ENCODE measurements at places on chromosomes 2 and 18.

- no peak for DNase-seq
Measured at GRCh38 chr18:74248595-74248994, 43.2 kb downstream of the CYB5A start.

DNA sequence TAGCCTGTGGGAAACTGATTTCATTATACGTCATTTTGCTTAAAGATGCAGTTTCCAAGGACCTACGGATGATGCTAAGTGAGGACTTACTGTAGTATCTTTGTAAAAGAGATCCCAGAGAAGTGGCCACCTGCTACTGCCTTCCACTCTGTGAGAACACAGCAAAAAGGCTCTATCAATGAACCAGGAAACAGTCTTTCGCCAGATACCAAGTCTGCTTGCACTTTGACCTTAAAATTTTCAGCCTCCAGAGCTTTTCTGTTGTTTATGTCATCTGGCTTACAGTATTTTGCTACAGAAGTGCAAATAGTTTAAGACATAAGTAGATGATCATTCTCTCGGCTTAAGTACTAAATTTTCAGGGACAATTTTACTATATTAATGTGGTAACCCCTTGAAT is 847.9 kb upstream of the CHAC2 start:
- no peak for DNase-seq

DNA sequence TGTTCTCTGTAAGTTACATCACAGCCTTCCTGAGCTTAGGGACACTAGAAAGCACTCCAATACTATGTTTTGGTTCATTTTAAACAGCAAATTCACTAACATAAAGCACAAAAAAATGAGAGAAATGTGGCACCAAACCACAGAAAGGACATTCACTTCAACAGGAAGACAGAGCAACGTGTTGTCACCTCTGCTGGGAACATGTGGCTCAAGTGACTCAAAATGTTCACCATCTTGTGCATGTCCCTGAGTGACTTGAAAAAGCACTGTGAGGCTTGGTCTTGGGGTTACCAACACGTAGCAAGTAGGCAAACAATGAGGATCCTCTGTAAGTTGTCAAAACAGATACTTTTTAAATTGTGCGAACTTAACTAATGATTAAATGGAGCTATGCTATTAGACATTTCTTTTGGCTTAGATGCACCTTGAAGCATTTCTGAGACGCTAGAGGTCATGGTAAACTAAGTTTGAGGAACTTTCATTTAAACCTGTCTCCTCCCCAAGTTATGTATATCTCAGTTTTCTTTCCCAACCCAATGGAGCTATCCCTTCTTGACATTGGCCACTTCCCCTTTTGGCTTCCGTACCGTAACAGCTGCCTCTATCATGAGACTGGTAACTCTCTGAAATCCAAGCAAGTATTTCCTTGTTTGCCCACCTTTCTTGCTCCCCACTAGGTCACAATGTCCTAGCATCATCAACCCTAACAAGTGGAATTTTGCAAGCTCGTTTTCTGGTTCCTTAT is 14.0 kb upstream of the ST6GAL2 start:
- DNase-seq = no peak

GRCh38 chr2:120669121-120669952 is 66.3 kb upstream of the GLI2 start:
- no peak for DNase-seq

- no peak for DNase-seq
Measured at GRCh38 chr2:210199854-210200253, 25.4 kb downstream of the ACADL start.

- DNase-seq = no peak
Measured at GRCh38 chr18:11114653-11115052, 34.7 kb downstream of the PIEZO2 start.

DNA sequence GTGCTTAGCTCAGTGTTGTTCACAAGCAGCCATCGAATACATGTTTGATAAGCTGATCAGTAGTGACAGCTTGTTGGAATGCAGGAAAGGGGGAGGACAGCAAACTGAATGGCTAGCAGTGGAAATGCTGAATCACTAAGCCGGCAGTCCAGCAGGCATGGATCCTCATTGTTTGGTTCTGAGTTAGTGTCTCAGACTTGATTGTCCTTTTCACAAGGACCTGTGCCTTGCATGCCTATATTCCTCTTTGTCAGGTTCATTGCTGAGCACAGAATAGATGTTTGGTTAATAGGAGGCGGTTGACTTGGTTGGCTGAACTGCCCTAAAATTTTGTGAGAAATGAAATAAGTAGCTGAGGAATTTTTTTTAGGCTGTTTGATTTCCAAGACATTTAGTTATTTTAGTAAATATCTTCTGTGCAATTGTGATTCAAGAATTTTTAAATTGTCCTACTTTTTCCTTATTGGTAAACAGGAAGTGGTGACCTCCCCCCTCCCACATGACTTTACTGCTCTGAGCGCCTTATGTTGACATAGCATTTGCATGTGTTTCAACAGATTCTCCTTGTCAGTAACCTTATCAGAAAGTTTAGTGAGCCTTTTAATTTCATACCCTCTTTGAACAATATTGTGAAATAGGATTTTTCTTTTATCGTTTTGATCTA is 21.4 kb upstream of the STON1 start:
- no peak for DNase-seq

DNA sequence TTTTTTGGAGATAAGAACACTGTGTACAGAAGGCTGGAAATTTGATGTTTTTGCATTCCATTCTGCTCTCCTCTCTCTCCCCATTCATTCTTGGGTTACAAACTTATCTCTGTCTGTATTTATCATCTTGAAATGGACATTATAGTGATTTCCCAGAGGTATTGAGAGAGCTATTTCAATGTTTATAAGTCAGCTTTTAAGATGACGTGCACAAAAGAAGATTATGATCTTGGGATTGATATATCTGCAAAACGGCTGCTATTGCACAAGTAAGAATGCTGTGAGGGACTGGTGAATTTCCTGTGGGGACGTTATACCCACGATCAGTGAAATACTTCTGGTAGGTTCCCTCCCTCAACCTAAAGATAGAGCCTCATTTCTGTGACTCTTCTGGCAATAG is 61.0 kb upstream of the DTNA start:
- DNase-seq = no peak

GRCh38 chr2:70261501-70261900 is 3.6 kb downstream of the PCYOX1 start:
- DNase-seq = no peak

DNA sequence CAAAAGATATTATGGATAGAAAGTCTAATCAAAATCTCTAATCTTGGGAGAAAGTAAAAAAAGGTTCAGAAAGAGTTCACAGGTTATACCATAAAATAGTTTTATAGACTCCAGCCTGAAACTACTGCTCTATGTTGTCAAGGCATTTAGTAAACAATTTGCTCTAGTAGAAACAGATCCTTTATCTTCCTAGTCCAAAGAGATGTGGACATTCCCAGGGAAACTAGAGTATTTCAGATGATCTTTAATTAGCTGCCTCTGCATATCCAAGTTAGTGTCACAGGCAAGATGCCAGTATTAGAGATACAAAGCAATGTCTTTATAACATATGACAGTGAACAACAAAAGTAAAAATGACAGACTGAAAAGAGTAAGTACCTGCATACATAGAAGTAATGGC is 708.6 kb downstream of the CCDC85A start:
- DNase-seq = no peak

GRCh38 chr2:55776966-55777365 is 83.3 kb upstream of the PNPT1 start:
- DNase-seq = no peak

DNA sequence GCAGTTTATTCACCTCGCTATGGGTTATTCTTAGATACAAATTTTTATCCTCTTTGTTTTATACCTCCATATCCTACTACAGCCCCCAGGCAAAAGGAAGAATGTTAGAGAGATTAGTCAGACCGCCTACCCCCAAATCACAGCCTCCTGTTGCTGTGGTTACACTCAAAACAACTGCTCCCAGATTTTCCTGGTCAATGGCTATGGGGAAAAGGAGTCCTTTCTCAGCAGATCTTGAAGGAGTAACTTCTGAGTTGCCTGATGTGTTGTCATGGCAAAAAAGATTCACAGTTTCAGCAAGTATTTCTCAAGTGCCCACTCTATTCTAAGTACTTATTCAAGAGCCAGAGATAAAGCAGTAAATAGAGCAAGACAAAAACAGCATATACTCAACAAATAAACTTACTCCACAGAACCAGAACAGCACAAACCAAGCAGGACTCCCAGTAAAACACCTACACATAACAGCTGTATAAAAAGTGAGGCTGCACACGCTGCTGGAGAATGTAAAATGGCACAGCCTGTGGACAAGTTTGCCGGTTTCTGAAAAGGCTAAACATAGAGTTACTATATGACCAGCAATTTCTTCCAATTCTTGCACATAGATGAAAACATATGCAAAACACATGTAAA is 104.8 kb downstream of the NOL10 start:
- DNase-seq = no peak

- DNase-seq = no peak
Measured at GRCh38 chr2:18132697-18133096, 254.2 kb downstream of the KCNS3 start.

GRCh38 chr2:119430023-119430498 is 1.6 kb upstream of the TMEM37 start:
- no peak for DNase-seq

DNA sequence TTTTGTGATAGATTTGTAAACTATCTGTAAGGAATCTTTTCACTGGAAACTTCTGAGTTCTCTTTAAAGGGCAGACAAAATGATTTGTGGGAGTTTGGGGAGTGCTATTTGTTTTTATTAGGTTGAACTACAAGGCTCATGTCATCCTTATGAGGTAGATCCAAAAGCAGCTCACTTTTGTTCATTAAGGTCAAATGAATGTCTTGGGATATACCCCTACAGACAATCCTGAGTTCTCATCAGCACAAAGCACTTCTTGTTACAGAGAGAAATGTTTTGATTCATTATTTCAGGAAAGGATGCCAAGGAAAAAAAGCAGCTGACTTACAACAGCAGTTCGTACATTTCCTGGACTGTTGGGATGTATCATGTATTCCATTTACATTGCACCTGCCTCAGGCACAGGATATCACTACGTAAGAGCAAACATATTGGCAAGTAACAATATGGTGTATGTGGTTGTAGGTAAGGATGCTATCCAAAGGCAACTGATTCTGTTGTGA is 68.9 kb downstream of the DCC start:
- no peak for DNase-seq

- DNase-seq = no peak
Measured at GRCh38 chr2:96957244-96957643, 29.1 kb downstream of the FAM178B start.

DNA sequence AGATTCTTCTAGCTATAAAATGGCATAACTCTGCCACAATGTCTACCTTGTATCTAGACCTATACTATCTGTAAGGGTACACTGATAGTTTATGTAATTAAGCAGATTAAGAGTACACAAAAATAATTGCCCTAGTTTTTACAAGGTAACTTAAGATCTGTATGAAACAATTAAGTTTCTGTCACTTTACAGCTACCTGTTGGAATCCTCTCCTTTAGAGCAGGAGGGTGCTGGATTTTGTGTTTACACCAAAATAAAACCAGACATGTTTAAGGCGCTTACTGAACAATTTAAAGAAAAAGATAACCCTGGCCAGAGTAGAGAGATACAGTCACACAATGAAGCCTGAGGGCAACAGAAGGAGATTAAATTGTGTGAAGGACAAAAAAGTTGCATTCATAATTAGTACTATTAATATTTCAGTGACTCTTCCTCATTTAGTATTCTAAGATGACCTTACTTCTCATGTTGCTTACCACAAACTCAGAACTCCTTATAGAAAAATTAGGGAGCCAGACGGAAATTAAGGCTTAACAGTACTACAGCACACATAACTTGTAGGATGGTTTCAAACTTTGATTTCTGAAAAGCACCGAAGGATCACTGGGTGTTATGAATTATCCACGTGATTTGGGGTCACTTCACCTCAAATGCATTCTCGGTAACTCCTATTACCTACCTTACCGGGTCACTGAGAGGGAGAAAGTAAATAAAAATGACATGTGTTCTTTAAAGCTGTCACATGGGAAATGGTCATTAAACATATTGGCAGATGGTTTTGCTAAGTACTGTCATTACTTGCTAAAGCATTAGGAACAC is 1.0 kb downstream of the DARS1 start:
- no peak for DNase-seq

DNA sequence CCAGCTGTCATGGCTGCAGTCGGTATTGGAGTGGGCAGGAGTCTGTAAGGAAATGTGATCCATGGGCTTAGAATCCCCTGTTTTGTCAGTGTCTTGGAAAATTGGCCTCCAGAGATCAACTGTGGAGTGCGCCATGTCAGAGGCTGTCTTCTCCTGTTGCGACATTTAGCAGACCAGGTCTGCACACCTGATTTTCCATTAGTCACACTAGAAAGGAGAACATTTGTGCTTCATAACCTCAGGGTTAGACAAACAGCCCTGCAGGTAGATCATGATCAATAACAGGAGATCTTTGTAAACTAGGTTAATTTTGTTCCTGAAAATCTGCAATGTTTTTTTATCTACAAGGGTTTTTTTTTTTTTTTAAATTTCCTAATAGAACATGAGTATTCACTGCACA is 28.0 kb downstream of the LDLRAD4 start:
- no peak for DNase-seq

DNA sequence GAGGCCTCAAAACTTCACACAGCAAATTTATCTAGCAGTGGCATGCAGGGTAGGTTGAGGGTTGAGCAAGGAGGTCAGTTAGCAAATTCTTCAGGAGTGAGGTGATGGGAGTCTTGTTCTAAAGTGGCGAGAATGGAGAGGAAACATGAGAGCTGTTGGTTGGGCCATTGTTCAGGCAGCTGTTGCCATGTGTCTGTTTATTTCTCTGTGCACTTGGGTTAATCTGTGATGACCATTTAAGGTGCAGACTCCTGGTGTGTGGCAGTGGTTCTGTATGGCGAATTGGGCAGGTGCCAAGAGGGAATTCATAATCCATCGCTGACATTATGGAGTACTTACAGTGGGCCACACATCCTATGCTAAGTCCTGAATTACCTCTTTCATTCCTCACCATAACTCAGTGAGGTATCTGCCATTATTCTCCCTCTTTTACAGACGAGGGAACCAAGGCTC is 30.4 kb downstream of the TMEM178A start:
- DNase-seq = no peak

- DNase-seq = no peak
Measured at GRCh38 chr2:65934992-65935629, 499.8 kb upstream of the MEIS1 start.

DNA sequence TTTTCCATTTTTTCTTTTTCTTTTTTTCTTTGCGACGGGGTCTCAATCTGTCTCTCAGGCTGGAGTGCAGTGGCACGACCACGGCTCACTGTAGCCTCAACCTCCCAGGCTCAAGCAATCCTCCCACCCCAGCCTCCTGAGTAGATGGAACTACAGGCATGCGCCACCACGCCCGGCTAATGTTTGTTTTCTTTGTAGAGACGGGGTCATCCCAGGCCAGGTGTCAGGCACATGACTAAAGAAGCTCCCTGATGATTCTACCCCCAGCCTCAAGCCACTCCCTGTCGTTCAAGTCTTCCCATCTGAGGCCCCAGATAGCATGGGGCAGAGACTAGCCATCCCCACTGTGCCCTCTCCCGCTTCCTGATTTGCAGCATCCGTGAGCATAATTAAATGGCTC is 9.8 kb upstream of the FZD5 start:
- DNase-seq = no peak

GRCh38 chr2:75290600-75291150 is 91.4 kb upstream of the TACR1 start:
- DNase-seq = no peak

- no peak for DNase-seq
Measured at GRCh38 chr2:112876971-112877361, 34.0 kb upstream of the IL37 start.

Measured in activated naive CD8-positive, alpha-beta T cell treated with anti-CD3 and anti-CD28 coated beads, Interleukin-2, amount 50 U/mL, for 16 hours (primary cell).